SW 1271 (cell line): ENCODE measurements at places on chromosomes 1 and 21.
A peak's percentile ranks its signal among the peaks of the same experiment; 100 is the strongest.

- DNase-seq: no peak
These were observed 20.9 kb upstream of the RGS13 start for GRCh38 chr1:192615055-192615454.

GRCh38 chr1:31705080-31705866 is 1.5 kb upstream of the COL16A1 start:
- DNase-seq: no peak

DNA sequence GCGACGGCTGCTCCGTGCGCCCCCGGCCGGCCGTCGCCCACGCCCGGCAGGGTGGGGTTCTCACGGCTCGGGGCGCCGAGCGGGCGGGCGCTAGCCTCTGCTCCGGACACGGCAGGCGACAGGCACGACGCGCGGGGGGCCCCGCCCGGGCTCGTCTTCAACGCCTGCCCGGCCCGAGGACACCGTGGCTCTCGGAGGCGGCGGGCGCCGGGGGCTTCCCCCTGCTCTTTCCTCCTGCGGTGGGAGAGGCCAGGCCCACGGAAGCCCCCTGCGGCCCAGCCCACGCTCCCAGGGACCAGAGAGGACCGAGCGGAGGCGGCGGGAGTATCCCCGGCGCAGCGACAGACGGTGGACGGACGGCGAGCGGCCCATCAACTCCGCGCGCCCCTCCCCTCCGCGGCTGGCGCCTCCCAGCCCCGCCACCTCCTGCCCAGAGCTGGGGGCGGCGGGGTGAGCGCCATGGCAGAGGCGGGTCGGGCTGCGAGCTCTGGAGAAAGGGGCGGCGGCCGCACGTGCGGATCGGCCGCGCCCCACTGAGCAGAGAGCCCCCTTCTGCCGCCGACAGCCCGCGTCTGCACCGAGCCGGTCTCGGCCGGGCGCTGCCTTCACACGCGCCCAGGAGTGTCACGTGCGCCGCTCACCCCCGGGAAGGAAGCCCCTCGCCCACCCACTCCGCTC is at the start of the genes SHE and TDRD10:
Gene SHE, minus strand, starts transcription at position 347 of the 678 bp plus-strand sequence. CDS start 386 bp downstream, outside the sequence.
Gene TDRD10, plus strand, starts transcription at position 154 of the 678 bp plus-strand sequence. CDS start 4,685 bp downstream, outside the sequence.
- no peak for DNase-seq

- no peak for DNase-seq
These were observed 109.5 kb upstream of the KIF26B start for GRCh38 chr1:245045087-245045881.

DNA sequence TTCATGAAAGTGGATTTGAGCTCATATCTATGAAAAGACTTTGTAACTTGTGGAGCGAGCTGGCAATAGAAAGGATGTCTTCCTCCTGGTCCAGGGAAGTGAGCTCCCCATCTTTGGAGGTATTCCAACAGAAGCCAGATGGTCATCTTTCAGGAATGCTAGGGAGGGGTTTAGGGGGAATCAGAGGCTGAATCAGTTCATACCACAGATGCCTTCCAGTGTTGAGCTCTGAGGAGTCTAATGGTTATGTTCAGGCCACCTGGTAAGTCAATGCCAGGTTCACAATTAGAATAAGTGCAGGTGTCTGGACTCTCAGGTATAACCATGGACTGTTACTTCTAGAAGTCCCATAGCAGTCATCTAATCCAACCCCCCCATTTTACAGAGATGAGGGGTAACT is 119.1 kb downstream of the ACTL8 start:
- peak; percentile 26 for DNase-seq

DNA sequence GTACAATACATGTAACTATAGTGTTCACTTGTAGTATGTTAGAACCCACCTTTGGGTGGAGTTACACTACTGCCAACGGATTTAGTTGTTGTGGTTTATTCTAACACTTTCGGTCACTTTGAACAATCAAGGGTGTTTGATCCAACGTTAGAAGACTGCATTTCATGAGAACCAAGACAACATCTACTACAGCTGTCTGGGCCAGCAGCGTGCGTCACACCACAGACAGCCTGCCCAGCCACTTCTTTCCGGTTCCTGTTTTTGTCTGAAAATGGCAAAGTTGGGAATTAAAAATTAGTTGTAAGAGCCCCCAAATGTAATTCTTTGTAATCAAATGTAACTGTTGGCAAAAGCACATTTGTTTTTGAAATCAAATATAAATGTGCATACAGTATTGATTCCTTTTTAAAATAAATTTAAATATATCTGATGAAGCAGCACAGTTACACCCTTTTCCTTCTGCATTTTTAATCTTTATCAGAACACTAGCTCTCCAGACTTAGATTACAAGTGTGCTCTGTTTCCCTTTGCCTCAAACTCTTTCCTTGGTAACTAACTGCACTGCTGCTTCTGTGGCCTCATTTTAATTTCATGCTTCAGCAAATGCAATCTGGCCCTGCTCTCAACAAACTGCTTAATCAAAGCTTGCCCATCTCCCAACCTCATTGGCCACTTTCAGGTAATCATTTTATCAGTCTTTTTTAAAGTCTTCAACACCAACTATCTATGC is 86.6 kb upstream of the DPH5 start:
- DNase-seq: no peak

GRCh38 chr1:233240371-233240770 is 55.2 kb downstream of the PCNX2 start:
- DNase-seq: no peak

- no peak for DNase-seq
These were observed 286.8 kb downstream of the PTPRU start for GRCh38 chr1:29523136-29523535.

DNA sequence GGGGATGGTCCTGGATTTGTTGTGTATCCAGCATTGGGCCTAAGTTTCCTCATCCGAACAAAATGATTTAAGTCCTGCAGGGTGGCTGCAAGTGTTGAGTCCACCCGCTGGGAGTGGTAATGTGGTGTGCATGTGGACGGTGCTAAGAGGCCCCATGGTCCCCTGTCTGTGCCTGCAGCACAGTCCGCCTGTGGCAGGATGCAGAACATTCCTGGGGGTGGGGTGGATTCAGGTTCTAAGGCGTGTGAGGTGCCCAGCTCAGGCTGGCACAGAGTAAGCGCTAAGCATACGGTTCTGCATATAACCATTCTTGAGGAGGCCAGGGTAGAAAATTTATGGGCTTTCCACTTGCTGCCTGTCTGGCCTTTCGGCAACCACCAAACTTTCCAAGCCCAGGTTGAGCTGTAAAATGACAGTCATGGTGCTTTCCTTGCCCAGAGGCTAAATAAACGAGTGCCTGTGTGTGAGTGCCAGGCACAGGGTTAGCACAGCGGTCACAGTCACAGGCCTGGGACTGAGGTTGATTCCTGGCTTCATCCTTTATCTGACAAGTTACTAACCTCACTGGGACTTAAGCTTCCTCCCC is 30.7 kb downstream of the SLC2A1 start:
- no peak for DNase-seq

DNA sequence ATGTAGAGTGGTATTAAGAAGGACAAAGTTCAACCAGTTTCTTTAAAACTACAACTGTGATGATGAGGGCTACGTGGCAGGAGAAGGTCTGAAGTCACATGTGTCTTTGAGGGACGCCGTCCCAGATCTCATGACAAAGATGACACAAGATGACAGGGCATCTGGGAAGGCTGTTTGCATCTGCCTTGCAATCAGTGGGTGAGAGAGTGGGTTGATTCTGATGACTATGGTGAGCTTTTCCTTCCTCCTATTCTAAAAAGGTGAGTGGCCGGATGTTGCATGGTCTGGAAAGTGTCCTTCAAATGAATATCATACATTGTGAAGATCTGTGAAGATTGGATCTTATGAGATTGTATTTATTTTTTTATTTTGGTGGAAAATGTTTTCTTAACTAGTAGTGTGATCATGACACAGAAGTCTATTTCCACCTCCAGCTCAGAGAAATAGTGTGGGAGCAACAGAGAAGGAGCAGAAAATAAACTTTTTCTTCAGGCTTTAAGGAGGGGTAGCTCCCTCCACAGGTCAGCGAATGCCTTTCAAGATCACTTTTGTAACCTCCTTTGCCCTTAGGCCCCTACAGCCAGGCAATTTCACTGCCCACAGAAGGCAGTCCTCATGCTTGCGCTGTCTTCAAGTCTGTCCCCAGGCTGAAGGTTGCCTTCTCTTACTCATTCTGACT is 76.0 kb upstream of the ATF3 start:
- DNase-seq: no peak

- DNase-seq: no peak
These were observed 134.2 kb downstream of the SETD4 start for GRCh38 chr21:35926003-35926740.

- DNase-seq: no peak
These were observed 14.7 kb downstream of the LYPLAL1 start for GRCh38 chr1:219188331-219188803.

GRCh38 chr1:30678209-30678608 is 45.2 kb downstream of the MATN1 start:
- no peak for DNase-seq

- DNase-seq: no peak
These were observed 19.4 kb downstream of the VANGL2 start for GRCh38 chr1:160419838-160420169.

- DNase-seq: peak; percentile 21
These were observed 29.9 kb upstream of the ERRFI1 start for GRCh38 chr1:8055973-8056372.

GRCh38 chr1:152000964-152001630 is 7.4 kb upstream of the S100A10 start:
- DNase-seq: no peak

DNA sequence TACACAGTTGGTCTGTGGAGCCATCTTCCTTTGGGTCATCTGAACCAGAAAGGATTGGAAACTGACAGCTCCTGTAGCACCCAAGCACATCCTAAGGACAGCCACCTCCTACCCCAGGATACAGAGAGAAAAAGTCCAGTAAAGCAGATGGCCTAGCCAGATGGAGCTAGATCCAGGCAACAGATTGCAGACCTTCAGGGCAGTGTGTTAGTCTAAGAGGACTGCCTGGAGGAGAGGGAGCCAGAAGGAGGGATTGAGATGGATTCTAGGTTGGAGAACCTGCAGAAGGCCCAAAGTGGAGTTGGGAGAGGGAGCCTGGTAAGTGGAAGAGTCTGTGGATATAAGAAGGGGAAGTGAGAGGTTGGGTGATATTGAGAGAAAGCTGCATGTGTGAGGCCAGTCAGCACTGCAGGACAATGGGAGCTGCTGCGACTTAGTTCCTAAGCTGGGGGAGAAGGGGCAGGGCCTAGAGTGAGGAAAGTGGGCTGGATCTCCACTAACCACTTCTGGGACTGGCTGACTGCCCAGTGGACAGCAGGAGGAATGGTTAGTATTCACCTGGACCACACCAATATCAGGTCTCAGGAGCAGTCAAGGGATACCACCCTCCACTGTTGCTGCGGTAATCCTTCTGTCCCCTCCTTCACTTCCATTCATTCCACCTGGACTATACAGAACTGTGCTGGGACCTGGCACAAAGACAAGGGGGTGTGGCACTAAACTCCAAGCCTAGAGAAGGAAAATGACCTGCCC is 13.4 kb downstream of the BCAN start:
- no peak for DNase-seq

- no peak for DNase-seq
These were observed 74.3 kb downstream of the KIF26B start for GRCh38 chr1:245229051-245229450.

DNA sequence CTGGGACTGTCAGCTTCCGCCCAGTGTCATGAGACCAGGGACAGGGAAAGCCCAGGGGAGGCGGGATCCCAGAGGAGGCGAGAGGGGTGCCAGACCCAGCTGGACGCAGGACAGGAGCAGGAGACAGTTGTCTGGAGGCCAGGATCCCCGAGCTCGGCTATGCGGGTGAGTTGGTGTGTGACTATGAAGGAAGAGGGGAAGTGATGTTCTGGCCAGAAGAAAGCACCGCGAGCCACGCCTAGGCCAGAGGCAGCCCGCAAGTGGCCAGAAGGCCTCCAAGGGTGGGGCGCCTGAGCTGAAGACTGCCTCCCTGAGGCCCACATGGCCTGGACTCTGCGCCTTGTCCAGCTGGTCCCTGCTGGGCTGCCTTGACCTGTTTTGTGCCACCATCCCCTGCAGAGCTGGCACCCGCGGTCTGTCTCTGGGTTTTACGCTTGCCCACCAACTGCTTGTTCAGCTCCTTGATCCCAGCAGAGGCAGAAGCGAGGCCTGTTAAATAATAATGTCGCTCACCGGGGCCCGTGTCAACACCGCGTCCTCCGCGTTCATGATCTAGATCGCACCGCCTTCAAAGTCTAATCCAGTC is 85.2 kb upstream of the ACTL8 start:
- no peak for DNase-seq

- peak; percentile 60 for DNase-seq
These were observed 470.0 kb upstream of the VAMP3 start for GRCh38 chr1:7300893-7301663.

GRCh38 chr1:48341221-48341620 is 118.7 kb downstream of the SLC5A9 start:
- DNase-seq: no peak

DNA sequence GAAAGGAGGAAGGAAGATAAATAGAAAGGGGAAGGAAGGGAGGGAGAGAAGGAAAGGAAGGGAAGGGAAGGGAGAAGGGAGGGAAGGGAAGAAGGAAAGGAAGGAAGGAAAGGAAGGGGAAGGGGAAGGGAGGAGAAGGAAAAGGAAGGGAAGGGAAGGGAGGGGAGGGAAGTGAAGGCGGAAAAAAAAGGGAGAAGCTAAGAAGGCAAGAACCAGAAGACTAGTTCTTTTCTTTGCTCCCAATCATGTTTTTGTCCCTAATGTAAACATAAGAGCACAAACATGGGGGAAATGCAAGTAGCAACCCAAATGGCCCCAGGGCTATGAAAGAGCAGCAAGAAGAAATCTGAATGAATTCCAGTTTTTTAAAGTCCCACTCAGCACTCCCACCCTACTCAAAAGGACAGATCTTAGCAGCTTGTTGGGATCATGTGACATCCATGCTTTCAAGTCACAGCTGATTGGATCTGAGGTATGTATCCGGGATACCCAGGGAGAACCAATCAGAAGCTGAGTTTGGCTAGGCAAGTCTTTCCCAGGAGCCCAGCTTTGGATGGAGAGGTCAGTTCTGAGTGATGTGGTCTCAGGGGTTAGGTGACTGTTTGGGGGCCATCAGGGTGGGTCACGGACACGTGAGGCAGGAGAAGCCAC is 24.2 kb upstream of the FHAD1 start:
- DNase-seq: no peak

- DNase-seq: no peak
These were observed 44.0 kb upstream of the LRP8 start for GRCh38 chr1:53371851-53372250.

DNA sequence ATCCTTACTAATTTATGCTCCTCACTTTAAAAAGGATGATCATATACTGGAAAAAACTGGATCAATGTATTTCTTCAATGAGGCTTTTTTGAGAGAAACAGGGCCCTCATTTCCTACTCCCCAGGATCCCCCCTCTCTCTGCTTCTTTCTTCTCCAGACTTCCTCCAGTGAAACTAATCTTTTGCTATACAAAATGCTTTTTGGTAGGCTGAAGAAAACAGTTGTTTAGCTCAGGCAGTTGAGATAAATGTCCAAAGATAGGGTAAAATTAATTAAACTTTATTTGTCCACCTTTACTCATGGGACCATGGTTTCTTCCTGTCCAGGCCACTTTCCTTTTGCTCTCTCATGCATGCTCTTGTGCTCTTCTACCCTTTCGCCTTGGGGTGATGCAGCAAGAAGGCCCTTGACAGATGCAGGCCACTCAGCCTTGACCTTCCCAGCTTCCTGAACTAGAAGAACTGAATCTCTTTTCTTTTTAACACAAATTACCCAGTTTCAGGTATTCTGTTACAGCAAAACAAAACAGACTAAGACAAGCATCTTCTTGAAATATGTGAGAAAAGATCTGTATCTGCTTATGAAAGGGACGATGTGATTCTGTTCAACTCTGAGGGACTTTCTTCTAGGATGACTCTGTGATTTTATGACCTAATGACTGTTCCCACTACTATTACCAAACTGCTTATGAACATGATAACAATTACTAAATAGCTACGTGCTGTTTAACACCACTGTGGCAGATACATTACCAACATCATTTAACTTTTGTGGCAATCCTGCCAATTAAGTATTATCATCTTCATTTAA is 63.7 kb downstream of the NVL start:
- DNase-seq: no peak
